ENCODE measurements at places on chromosomes 5 and 9.

DNA sequence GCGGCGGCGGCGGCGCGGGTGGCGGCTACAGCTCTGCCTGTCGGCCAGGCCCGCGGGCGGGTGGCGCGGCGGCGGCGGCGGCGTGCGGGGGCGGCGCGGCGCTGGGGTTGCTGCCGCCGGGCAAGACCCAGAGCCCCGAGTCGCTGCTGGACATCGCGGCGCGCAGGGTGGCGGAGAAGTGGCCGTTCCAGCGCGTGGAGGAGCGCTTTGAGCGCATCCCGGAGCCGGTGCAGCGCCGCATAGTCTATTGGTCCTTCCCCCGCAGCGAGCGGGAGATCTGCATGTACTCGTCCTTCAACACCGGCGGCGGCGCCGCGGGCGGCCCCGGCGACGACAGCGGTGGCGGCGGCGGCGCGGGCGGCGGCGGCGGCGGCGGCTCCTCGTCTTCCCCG is 296 bp downstream of the ZSWIM6 start:
- DNase-seq, result no peak

DNA sequence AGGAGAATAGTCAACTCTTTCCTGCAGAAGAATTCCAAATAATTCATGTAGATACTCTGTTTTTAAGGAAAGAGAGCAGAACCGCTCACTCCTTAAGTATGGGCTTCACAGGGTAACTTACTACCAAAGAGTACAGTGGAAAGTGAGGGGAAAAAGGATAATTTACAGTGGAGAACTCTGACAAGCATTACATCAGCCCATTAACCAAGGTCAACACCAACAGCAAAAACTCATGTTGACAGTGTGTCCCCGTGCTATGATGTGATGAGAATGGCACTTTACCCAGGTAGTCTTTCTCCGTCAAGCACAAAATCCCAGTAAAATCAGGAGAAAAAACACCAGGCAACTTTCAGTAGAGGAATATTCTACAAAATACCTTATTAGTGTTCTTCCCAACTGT is 104.3 kb downstream of the ADCY2 start:
- no peak for DNase-seq

DNA sequence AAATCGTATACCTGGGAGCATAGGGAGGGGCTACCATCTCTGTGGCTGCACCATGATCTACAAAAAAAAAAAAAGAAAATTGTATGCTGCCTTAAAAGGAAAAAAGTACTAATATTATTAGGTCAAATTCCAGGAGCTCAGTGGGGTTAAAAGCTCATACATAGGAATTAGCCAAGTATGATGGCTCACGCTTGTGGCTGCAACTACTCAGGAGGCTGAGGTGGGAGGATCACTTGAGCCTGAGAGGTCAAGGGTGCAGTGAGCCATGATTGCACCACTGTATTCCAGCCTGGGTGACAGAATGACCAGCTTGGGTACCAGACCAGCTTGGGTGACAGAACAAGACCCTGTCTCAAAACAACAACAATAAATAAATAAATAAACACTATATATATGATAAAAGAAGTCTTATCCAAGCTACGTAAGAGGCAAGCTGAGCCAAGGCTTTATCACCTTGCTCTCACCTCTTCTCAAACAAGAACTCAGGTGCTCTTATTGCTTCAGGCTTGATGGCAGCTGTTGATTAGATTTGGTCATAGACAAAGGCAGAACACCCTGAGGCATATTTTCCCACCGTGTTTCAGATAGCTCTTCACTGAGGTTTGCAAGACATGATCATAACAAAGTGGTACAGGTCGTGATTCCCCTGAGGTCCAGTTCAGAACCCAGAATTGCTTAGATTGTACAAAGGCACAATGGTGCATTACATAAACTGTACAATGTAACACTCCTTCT is 3.3 kb upstream of the FBXW11 start:
- DNase-seq, result no peak

- no peak for DNase-seq
These were observed 53.7 kb upstream of the EXOC3 start for GRCh38 chr5:389197-389821.

DNA sequence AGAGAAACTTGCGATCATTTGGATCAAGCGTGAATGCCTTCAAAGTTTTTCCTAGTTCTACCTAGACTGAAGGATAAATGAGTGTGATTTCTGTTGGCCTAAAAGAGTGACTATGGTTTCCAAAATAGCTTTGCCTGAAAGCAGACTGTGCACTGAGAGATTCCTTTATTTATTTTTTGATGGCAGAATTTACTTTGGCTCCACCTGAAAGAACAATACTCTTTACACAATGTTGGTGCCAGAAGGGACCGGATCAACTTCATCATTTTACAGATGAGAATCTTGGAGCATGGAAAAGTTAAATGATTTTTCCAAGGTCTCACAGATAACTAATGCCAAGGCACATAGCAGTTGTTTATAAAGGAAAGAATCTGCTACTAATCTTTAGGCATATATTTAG is 199.6 kb downstream of the KCTD16 start:
- DNase-seq, result no peak

DNA sequence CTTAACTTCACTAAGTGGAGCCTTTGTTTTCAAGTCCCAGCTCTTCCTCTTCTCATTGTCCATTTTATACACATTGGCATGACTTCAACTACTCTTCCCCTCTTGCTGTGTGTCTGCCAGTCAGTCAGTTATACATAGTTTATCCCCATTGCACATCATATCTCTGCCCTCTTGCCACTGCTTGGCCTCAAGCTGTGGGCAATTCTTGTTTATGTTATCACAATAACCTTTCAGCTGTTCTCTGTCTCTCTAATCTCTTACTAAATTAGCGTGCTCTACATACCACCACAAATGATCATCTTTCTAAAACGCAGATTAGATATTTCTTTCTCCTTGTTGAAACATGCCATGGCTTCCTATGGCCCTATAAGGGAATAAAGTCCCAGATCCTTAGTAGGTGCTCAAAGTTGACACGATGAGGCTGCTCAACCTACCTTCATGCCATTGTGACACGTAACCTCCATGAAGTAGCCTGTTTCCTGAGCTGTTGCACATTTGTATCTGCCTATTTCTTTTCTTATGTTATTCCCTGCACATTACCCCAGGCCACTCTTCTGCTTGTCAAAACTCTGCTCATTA is 239.3 kb downstream of the GAS1 start:
- no peak for DNase-seq

- DNase-seq, result no peak
These were observed 830 bp downstream of the PRRC1 start for GRCh38 chr5:127518319-127518621.

GRCh38 chr5:20470997-20471396 is 483.0 kb upstream of the CDH18 start:
- no peak for DNase-seq

DNA sequence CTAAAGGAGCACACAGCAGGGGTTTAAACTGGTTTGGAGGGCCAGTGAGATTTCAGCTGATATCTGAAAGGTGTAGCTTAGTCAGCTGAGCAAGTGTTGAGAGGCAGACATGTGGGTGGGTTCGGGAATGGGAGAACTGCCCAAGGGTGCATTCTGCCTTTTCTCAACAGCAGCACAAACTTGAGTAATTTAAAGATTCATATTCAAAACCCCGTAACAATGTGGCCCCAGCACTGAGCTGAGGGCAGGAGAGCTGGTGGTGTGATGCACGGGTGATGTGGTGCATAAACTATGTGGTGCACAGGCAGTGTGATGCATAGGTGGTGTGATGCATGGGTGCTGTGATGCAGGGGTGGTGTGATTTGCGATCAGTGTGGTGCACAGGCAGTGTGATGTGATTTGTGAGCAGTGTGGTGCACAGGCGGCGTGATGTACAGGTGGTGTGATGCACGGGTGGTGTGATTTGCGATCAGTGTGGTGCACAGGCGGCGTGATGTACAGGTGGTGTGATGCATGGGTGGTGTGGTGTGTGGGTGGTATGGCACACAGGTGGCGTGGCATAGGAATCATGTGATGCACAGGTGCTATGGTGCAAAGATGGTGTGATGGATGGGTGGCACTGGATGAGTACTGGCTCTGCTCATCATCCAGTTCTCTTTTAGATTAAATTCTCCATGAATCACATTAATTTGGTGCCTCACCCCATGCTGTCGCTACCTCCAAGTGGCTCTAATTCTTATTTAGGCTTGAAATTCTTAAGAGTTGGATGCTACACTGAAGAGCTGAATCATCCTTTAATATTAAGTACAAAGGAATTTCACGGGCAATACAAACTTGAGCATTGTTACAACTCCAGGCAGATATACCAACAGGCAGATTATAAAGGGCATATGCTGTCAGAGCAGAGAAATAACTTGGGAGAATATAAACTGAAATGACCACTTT is 53.6 kb downstream of the DAP start:
- DNase-seq, result no peak

GRCh38 chr9:128523199-128523925 is 18.8 kb downstream of the GLE1 start:
- no peak for DNase-seq

DNA sequence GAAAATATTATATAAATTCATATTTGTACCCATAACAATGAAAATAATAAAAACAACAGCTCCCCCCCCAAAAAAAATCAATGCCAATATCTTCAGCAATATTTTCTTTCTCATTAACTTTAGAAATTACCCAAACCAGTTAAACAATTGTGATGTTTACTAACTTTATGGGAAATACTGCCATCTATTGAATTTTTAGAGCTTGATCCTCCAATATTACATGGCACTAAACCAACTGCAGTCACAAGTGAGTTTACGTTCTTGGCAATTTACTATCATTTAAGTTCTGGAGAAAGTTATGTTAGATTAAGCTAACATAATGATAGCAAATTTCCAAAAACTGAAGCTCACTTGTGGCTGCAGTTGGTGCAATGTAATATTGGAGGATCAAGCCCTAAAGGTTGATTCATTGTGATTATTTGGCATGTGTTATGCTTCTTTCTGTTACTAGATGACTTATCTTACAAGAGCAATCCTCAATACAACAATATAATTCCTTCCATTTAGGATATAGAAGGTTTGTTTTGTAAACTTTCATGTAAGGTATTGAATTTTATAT is 379.5 kb downstream of the CDH18 start:
- no peak for DNase-seq

GRCh38 chr9:70390933-70391341 is 23.5 kb downstream of the KLF9 start:
- no peak for DNase-seq

GRCh38 chr5:56412601-56413379 is 179.7 kb upstream of the ANKRD55 start:
- no peak for DNase-seq

DNA sequence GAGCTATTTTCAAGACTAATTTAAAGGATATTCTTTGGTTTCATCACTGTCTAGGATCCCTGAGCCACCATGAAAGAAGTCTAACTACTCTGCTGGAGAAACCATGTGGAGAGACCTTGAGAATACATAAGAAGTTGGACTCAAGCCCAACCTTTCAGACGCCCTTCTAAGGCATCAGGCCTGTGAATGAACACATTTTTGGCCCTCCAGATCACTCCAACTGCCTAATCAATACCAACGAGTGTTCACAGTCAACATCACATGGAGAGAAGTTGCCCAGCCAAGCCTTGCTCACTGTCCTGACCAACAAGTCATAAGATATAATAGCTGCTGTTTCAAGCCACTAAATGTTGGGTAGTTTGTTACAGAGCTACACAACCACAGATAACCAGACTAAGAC is 100.7 kb downstream of the EPB41L4A start:
- DNase-seq, result no peak

DNA sequence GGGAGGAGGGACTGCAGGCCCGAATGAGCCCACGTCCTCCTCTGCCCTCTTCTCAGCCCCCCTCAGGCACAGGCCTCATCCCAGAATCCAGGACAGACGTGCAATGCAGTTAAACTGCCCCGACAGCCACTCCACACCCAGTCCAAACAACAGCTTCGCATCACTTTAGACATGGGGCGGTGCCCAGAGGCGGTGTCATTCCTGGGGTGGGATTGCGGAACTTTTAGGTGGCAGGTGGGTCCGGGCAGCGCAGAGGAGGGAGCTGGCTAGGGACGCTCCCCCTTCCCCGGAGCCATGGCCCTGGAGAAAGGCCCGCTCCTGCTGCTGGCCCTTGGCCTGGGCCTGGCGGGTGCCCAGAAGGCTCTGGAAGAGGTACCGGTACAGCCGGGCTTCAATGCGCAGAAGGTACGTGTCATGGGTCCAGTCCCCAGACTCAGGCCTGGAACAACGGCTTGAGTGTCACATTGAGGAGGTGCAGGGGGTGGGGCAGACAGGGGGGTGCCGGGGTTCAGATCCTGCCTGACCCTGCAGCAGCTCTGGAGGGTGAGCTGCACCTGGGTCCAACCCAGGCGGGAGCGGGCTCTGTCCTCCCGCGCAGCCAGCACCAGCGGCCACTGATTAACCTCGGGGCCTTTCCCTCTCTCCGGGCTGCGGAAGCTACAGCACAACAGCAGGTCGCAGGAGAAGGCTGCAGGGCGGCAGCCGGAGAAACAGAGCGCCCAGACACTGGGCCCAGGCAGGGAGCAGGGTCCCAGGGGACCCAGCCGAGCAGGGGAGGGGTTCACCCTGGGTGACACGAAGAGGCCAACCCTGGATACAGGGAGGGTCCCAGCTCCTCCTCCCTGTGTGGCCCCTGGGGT is 25.2 kb downstream of the GLT6D1 start:
- DNase-seq, result no peak
